H1 (cell line): ENCODE measurements at places on chromosomes 6 and 20.

DNA sequence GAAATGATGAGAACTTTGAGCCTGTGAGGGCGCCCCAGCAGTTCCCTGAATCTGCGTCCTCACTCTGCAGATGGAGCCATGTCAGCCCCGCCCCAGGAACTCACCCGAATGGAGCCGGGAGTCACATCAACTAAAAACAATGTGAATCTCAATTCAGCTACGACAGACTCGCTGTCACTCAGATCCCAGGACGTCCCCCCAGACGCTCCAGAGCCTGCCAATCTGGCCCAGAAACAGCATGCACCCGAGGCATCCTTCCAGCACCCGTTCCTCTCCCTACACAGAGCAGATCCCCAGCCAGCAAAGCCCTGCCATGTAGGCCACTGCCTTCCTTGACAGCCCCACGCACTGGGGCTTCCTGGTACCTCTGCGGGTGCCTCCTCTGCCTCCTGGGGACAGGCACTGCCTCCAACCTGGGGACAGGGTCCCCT is 248.0 kb downstream of the TTLL2 start:
- DNase-seq = no peak

DNA sequence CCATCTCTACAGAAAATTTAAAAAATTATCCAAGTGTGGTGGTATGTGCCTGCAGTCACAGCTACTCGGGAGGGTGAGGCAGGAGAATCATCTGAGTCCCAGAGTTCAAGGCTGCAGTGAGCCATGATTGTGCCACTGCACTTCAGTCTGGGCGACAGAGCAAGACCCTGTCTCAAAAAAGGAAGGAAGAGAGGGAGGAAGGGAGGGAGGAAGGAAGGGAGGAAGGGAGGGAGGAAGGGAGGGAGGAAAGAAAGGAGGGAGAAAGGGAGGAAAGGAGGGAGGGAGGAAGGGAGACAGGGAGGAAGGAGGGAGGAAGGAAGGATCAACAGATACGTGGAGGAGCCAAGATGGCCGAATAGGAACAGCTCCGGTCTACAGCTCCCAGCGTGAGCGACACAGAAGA is 90.1 kb downstream of the ZNF217 start:
- DNase-seq = no peak

- DNase-seq = no peak
Measured at GRCh38 chr6:96975852-96976251, 51.3 kb downstream of the KLHL32 start.

- no peak for DNase-seq
Measured at GRCh38 chr6:143745166-143746133, 67.7 kb downstream of the PHACTR2 start.

DNA sequence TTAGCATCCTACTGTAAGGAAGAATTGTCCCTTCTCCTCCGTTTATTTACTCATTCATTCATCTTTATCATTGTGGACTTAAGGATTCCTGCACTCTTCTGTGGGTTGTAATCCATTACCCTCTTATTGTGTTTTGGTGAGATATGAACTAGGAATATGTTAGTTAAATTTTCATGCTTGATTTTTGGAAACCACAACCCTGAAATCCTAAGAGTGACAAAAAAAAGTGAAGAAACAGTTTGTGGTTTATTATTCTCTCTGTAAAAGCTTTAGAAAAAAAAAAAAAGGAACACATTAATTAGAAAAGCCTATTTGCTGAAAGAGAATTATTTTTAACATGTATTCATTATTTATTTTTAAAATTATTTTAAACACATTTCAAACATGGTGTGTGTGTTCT is 36.7 kb upstream of the INSM1 start:
- DNase-seq = no peak

DNA sequence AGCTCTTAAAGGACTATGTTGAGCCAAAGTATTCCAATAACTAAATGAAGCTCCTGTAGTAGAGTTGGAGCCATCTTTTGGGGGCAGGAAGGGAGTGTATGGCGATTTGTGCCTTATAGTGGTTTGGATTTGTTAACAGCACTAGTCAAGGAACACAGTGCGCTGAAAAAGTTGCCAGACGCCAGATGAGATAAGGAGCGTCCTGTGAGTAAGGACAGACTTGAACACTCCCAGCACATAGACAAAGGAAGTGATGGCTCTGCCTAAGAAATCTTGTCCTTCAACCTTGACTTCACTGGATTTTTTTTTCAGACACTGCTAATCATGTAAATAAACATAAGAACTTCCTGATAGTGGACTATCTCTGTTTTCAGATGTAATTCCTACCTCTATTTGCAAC is 136.9 kb downstream of the TRMT11 start:
- no peak for DNase-seq

DNA sequence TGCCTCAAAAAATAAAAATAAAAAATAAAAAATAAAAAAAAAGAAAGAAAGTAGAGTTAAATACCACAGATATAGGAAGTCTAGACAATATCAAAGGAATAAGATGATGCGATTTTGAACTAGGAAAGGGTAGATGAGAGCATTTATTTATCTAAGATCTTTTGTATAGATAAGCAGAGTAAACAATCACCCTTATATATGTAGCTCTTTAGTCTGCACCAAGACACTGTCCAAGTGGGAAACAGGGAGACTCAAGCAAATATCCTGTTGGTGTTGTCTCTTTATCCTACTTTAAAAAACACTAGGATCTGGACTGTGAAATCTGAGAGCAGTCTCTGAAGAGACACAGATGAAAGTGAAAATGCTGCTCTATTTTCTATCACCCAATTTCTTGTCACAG is 587.0 kb upstream of the FLRT3 start:
- DNase-seq = no peak

DNA sequence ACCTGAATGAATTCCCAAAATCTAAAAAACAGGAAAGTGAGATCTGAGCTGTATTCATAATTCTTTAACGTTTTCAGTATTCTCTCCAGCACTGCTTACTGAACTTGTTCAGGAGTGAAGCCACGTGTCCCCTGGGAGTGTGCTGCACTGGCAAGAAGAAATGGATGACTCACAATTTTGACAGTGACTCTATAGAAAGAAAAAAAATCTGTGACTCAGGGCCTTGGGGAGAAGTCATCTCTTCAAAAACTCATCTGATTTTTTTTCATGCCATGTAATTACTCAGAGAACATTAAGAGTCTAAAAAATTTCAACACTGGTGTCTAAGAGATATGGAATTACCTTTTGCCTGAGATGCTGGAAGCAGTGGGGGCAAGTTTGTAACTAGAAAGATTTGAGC is 39.7 kb downstream of the ANKEF1 start:
- DNase-seq = no peak

- DNase-seq = no peak
Measured at GRCh38 chr6:165695722-165696515, 32.9 kb upstream of the PDE10A start.

GRCh38 chr6:157625111-157625510 is 197.9 kb upstream of the SNX9 start:
- DNase-seq = no peak

GRCh38 chr6:135832166-135832565 is 19.3 kb upstream of the PDE7B start:
- DNase-seq = no peak

- no peak for DNase-seq
Measured at GRCh38 chr6:52415917-52416628, 4.1 kb upstream of the EFHC1 start.

GRCh38 chr20:6709910-6710595 is 57.4 kb upstream of the BMP2 start:
- DNase-seq = no peak

DNA sequence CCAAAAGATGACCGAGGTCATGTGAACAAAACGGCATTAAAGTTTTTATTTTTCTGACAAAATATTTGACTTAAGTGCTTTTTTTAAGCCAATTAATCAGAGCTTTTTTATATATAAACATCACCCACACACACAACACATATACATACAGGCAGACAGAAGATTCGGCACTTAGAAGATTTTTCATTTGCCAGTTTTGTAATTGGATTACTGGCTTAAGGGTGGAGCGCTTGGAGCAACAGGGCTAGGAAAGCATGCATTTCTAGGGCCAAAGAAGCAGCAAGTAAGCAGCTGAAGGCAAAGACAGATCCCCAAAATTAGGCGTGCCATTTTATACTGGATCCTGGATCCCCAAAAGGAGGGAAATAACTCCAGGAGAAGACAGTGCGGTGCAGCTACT is 30.3 kb downstream of the SAMD5 start:
- DNase-seq = no peak

DNA sequence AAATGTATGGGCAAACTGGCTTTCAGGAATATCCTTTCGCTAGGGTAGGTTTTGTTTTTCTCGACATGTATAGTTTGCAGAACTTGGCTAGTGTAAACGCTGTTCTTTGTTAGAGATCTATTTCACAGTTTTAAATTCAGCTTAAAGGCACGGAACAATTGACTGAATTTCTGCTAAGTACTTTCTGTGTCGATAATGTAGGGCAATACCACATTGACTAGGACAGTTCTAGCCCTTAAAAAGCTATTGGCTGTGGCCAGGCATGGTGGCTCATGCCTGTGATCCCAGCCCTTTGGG is 92.8 kb downstream of the CEP57L1 start:
- DNase-seq = no peak

GRCh38 chr6:39347906-39348585 is 25.5 kb upstream of the KCNK16 start:
- no peak for DNase-seq

DNA sequence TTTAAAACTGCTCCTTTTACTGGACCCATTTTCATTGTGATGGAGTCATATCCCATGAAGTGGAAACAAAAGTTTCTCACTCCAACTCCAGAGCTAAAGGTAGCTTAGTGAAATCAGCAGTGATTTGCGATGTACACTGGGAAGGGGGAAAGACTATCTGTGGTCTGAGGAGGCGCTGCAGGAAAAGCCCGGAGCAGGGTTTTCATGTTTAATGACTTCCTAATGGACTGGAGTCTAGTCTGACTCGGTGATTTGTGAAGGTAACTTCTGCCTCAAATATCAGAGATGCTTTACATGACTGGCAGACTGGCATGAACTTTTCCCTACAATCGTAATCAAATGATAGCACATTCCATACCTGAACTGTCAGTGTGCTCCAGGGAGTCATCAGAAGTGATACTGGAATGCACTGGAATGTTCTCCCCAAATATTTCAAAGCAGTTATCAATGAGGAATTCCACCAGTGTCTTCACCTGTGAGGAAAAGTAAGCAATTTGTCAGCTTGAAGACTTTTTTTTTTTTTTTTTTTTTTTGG is 7.0 kb downstream of the TAGAP start:
- DNase-seq = no peak

- no peak for DNase-seq
Measured at GRCh38 chr6:4608361-4609115, 167.7 kb upstream of the CDYL start.
